ENCODE measurements at places on chromosomes 4 and X. TPM values are rescaled to one million over a fixed set of nuclear protein-coding genes. Genes with fewer than 3 reads are reported as not detected.

DNA sequence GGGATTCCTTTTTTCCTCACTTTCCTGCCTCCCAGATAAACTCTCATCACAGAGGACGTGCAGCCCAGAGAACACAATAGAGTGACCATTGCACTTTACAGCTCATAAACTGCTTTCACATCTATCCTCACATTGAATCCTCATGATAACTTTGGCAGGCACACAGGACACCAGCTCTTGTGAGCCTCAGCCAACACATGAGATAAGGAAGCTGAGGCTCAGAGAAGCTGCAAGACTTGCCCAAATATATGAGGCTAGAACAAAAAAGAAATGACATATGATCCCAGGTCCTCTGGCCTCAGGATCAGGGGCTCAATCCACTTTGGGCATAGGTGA, 85.0 kb upstream of the CPEB2 start:
- DNase-seq: no peak
- no peak overlapping the region for H3K27ac ChIP-seq
- no peaks in the 10 kb centered on the region for H3K36me3 ChIP-seq

GRCh38 chr4:71827826-71828225, 43.9 kb upstream of the GC start:
- H3K4me3 ChIP-seq: no peak overlapping the region
- H3K27me3 ChIP-seq: no peaks in the 10 kb centered on the region
- no peaks in the 10 kb centered on the region for H3K36me3 ChIP-seq
- no peak overlapping the region for H3K27ac ChIP-seq
- DNase-seq: no peak

GRCh38 chr4:83114576-83114975, at the start of gene PLAC8:
Gene PLAC8, minus strand, starts transcription at chr4:83114729. Its CDS starts 6,808 bp downstream, at chr4:83107921.
- H3K27ac ChIP-seq: peak within 1 kb of the TSS; percentile 91
- H3K4me1 ChIP-seq: peaks cover 39% of the 10 kb centered on the region
- no peaks in the 10 kb centered on the region for H3K27me3 ChIP-seq
- no peaks in the 10 kb centered on the region for H3K36me3 ChIP-seq
- DNase-seq: peak; percentile 55
- H3K4me3 ChIP-seq: peak within 1 kb of the TSS; percentile 77

DNA sequence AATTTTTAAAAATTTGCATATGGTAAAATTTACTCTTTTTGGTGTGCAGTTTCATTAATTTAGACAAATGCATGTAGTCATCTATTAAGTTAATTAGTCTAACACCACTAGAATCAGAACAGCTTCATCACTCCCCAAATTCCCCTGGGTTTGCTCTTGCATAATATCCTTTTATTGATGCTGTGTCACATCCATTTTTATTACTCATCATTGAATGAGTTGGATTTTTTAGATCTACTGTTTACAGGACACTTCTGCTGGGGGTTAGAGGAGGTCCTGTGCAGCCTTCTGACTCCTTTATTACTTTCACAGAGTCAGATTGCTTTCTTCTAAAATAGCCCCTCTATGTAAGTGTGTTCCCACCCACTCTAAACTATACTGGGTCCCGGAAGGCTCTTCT, 65.9 kb downstream of the MTHFD2L start:
- DNase-seq: no peak
- H3K27me3 ChIP-seq: no peaks in the 10 kb centered on the region
- no peaks in the 10 kb centered on the region for H3K4me1 ChIP-seq
- H3K4me3 ChIP-seq: no peak overlapping the region

- no peak overlapping the region for H3K27ac ChIP-seq
- no peak overlapping the region for H3K4me3 ChIP-seq
- no peaks in the 10 kb centered on the region for H3K36me3 ChIP-seq
These were observed 49.3 kb upstream of the EPGN start for GRCh38 chr4:74258963-74259362.

- no peaks in the 10 kb centered on the region for H3K36me3 ChIP-seq
- peaks cover 31% of the 10 kb centered on the region for H3K27me3 ChIP-seq
- H3K4me3 ChIP-seq: no peak overlapping the region
- no peak overlapping the region for H3K27ac ChIP-seq
These were observed 9.7 kb upstream of the MTHFD2L start for GRCh38 chr4:74148205-74148604.

GRCh38 chr4:142690406-142691163, 155.5 kb downstream of the INPP4B start:
- no peak for DNase-seq
- H3K27me3 ChIP-seq: no peaks in the 10 kb centered on the region
- H3K4me3 ChIP-seq: no peak overlapping the region
- peaks cover 13% of the 10 kb centered on the region for H3K36me3 ChIP-seq

DNA sequence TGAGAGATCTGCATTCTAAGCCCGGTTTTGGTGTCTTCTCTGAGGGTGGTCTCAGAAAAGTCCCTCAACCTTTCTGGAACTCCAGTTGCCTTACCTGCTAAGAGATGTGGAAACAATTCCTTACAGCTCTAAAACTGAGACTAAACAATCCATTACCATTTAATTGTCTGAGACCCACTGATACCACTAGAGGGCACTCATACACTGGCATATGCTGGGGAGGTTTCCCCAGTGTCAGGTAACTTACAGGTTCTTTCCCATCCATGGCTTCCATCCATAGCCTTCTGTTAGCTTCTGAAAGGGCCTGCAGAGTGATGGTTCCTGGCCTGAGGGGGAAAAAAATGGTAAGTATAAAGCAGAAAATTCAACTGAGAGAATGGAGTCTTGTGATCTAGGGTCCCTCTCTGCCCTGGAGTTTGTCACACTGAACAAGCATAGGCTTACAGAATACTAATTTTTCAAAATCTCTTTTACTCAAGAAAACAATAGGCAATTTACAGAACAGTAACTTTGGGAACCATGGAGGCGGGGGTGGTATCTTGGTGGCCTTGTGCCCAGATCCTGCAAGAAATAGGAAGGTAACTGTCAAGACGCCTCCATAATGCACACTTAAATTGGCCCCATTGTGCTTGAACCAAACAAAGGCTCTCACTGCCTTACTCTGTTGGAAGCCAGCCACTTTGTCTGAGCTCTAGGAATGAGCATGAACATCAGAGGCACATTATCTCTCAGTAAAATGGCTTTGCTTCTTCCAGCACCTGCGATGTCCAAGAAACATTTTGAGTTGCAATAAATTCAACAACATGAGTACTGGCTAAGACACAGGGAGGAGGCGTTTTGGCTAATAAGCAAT, 236.1 kb downstream of the OPHN1 start:
- H3K36me3 ChIP-seq: no peaks in the 10 kb centered on the region
- no peaks in the 10 kb centered on the region for H3K27me3 ChIP-seq
- peaks cover 9% of the 10 kb centered on the region for H3K4me1 ChIP-seq
- H3K4me3 ChIP-seq: no peak overlapping the region
- peak; percentile 20 for DNase-seq
- H3K27ac ChIP-seq: no peak overlapping the region

Gene AKAP14
- not detected for total RNA-seq

Gene PPP1R2C
- total RNA-seq: not detected
